ENCODE measurements at places on chromosomes 3 and 15.

GRCh38 chr15:97443101-97443500 lies 517.4 kb upstream of the ARRDC4 start:
- no peak for DNase-seq

DNA sequence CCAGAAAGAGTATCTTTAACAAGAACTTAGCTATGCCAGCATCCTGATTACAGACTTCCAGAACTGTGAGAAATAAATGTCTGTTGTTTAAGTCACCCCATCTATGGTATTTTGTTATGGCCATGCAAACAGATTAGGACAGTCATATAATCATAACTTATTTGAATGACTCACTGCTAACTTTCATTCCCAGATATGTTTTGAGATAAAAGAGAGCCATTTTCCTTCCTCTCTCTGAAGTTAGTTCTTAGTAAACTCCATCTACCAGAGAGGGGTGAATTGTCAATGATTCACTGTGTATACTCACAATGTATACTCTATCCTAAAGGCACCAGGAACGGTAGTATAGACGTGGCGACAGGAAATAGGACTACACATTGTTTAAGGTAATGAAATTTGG lies 179.4 kb upstream of the DPH6 start:
- no peak for DNase-seq

GRCh38 chr3:36165509-36166290 lies 214.6 kb upstream of the STAC start:
- no peak for DNase-seq

GRCh38 chr15:72175186-72176044 lies 22.2 kb downstream of the GRAMD2A start:
- DNase-seq, result no peak

GRCh38 chr15:67107014-67107812 lies 41.8 kb downstream of the SMAD3 start:
- no peak for DNase-seq

GRCh38 chr3:28348265-28348628 lies 274 bp upstream of the ZCWPW2 start:
- no peak for DNase-seq

Data from activated effector memory CD4-positive, alpha-beta T cell treated with Interleukin-2 at 50 U/mL for 16 hours (primary cell).